ENCODE measurements at places on chromosomes 1 and 21.

GRCh38 chr1:159161001-159161718 is 10.3 kb upstream of the CADM3 start:
- DNase-seq, result peak; percentile 75

DNA sequence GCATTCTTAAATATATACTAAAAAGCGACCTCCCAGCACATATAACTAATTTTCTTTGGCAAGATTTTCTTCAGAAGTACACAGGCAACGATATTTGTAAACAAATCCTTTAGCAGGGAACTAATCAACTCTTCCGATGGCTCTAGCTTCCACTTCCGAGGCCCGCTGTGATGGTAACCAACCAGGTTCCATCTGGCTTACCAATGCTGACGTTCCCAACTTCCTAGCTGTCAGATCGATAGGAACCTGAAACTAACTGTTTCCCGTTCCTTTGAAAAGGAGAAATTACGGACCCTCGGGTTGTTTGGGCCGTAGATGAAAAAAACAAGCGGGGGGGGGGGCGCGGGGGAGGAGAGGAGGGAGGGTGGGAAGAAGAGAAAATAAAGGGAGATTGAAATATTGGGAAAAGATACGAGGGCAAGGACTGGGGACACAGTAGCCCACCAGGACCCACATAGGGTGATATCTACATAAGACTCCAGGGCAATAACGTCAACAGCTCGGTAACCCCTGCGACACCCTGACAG is 513 bp downstream of the GTF2B start:
- no peak for DNase-seq

- DNase-seq, result no peak
These were observed 1162.5 kb upstream of the PRMT6 start for GRCh38 chr1:105894006-105894405.

GRCh38 chr1:112722601-112723510 is 7.7 kb upstream of the PPM1J start:
- no peak for DNase-seq

DNA sequence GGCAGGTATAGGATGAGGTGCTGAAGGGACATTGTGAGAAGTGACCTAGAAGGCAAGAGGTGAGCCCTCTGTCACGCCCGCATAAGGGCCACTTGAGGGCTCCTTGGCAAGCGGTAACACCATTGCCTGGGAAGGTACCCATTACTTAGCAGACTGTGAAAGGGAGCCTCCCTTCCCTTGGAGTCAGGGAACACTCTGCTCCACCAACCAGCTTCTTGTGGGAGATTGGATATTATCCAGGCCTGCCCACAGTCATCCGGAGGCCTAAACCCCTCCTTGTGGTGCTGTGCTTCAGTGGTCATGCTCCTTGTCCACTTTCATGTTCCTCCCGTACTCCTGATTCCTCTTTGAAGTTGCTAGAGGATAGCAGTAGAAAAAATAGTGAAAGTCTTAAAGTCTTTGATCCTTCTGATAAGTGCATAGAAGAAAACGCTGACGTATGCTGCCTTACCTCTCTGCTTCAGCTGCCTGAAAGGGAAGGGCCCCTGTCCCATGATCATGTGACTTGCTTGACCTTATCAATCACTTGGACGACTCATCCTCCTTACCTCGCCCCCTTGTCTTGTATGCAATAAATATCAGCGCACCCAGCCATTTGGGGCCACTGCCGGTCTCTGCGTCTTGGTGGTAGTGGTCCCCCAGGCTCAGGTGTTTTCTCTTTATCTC is 16.0 kb downstream of the RBBP4 start:
- DNase-seq, result no peak

DNA sequence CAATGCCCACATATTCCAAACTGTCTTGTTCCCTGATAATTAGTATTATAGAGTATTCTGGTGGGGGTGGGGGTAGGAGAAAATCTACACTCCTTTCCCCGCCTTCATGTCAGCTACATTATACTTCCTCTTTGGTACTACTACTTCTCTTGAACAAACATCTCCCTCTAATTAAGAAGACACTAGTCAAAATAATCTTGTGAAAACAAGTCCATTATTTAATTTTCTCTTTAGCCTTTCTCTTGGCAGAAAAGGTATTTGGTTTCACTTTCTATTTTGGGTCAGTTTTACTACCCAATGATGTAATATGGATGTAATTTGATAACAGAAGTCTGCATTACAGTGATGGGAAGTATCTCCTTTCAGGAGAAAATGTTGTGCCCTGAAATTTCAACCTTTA is 22.5 kb downstream of the NTMT2 start:
- DNase-seq, result peak; percentile 37

- DNase-seq, result peak; percentile 53
These were observed 267.0 kb downstream of the DNM3 start for GRCh38 chr1:172108161-172108893.

DNA sequence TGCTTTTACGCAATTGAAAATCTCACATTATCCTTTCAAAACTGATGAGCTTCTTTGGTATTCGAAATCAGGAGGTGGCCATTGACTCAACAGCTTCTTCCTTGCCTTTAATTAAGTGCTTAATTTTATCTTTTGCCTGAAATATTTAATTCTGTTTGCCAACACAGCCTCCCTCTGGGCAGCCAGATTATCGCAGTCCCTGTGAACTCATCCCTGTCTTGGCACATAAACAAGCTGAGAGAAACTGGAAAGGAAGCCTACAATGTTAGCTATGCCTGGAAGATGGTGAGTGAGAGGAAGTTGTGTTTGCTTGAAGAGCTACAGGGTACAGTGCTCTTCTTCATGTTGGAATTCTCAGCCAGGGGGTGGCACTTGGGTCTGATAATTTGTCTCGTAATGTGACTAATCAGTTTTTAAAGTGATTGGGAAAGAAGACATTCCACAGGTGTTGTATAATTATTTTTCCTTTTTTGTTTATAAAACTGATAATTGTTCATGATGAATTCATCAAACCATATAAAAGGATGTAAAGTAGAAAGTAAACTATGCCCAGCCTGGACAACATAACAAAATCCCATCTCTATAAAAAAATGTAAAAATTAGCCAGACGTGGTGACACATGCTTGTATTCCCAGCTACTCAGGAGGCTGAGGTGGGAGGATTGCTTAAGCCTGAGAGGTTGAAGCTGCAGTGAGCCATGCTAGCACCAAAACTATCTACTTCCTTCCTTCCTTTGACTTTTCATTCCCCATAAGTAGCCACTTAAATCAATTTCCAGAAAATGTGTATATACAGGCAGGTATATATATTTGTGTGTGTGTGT is 90.1 kb upstream of the RAVER2 start:
- DNase-seq, result peak; percentile 25

- DNase-seq, result no peak
These were observed 38.6 kb upstream of the RCAN3 start for GRCh38 chr1:24463776-24464735.

Data from fibroblast of skin of left quadriceps (primary cell).